ENCODE measurements at places on chromosomes 3 and 15.

DNA sequence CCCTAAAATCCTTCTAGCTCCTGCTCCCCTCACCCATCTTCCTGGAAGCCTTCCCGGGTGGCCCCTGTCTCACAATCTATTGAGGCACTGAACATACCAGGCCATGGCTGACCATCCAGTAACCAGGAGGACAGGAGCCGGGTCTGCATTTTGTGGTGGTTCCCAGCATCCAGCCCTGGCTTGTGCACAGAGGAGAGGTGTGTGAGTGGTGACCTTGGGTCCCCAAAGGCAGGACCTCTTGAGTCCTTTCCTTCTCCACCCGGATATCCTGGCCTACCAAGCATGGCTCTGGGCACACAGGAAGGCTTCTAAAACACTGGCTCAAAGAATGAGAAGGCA, 7.8 kb downstream of the CSK start:
- DNase-seq, result no peak

- DNase-seq, result no peak
These were observed 65.2 kb upstream of the TRA2B start for GRCh38 chr3:186002884-186003472.

- no peak for DNase-seq
These were observed 40.6 kb downstream of the TPRA1 start for GRCh38 chr3:127549826-127550467.

DNA sequence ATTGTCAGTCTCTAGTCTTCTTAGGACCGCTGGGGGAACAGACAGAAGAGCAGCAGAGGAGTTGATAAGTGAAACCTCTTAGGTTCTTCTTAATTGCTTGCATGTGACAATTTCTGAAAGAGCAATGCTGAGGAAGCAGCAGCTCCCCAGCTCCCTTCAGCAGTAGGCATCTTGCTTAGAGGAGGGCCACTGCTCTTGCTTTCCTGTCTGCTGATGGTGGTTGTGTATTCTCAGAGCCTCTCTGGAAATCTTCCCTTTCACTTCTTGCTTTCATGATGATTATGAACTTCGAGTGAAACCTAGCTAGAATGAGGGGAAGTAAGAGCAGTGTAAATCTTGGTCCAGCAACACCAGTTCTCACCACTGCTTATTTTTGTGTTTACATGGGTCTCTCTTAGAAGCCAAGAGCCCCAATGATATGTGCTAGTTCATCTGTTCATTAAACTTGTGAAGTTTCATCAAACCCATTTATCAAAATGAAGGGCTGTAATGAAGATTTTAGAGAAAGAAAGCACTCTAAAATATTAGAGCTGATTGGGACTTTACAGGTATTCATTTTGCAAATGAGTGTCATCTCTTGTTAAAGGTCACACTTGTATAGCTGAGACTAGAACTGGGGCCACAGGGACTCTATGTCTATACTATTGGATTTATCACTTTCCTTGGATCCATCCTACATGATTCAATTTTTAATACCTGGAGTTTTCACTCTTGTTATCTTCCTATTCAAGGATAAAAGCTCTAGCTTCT, 246.7 kb downstream of the LPP start:
- DNase-seq, result no peak

GRCh38 chr3:169964176-169964575, 2.4 kb upstream of the SEC62 start:
- no peak for DNase-seq

- no peak for DNase-seq
These were observed 255.7 kb downstream of the ARRDC4 start for GRCh38 chr15:98216166-98216565.

- no peak for DNase-seq
These were observed 46.1 kb downstream of the FNDC3B start for GRCh38 chr3:172085557-172085895.

DNA sequence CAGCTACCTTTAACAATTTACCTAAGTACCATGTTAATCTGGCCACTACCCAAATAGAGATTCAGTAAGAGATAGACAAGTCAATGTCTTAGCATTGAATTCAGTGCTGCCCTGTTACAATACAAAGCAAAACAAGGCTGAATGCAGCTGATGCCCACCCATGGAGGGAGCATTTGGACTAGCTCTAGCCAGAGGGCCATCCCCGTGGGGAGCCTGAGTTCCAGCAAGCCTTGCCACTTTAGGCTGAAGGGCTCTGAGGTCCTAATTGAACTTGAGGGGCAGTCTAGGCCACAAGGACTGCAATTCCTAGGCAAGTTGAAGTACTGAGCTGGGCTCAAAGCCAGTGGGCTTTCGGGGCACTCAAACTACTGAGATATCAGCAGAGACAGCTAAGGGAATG, 265.9 kb downstream of the EFHB start:
- no peak for DNase-seq

DNA sequence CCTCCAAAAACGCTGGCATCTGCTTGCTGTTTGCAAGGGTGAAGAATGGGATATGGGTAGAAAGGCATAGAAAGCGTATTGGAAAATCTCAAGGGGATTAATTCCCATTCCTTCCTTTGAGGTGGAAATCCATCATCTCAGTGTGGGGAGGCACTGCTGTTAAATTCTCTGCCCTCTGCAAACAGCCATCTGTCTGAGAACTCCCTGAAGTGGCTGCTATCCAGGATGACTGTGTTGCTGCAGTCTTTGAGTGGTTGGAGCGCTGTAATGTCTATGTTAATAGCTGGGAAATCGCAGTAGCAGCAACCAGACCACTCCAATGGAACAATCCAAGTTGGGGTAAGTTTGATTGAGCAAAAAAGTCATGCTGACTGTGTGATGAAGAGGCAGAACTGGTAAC, 625.9 kb downstream of the NLGN1 start:
- DNase-seq, result no peak

- no peak for DNase-seq
These were observed 8.2 kb downstream of the B3GNT5 start for GRCh38 chr3:183261151-183261724.
